CD8-positive, alpha-beta memory T cell (primary cell): ENCODE measurements at places on chromosomes 16 and 17.

- DNase-seq, result no peak
These were observed 54.1 kb downstream of the TNFRSF13B start for GRCh38 chr17:16917671-16918394.

DNA sequence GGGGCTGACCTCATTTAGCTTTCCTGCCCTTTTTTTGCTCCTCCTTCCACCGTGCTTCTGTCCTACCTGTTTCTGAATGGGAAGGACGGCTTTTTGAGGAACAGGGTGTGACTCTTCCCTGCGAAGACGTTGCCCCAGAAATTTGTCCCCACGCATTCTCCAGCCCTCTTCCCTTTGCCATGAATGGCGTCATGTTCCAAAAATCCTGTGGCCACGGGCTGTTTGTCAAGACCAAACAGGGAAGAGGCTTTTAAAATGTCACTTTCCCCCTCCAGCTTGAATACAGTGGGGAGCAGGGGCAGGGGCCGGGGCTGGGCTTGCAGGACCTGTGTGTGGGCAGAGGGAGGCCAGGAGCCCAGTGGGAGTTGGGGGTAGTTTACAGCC lies 13.9 kb downstream of the MPRIP start:
- DNase-seq, result no peak

- DNase-seq, result no peak
These were observed 48.4 kb downstream of the MPRIP start for GRCh38 chr17:17090642-17091103.

- DNase-seq, result no peak
These were observed 18.8 kb downstream of the TTYH2 start for GRCh38 chr17:74231928-74232907.

DNA sequence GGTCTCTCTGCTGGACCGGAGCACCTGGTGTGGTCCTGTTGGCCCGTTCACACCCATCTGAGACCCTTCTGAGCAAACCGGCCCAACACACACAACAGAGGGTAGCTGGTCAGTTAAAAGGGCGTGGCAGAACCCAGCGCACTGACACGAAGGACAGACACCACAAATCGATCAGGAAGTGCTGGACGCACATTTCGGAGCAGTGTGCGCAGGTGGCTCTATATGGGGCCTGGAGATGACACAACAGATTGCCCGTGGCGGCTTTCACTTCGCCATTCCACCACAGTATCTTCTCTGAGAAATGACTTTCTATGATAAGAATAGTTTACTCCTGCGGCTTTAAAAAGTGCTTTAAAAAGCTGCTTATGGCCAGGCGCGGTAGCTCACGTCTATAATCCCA lies 12.5 kb downstream of the CCDC57 start:
- no peak for DNase-seq

DNA sequence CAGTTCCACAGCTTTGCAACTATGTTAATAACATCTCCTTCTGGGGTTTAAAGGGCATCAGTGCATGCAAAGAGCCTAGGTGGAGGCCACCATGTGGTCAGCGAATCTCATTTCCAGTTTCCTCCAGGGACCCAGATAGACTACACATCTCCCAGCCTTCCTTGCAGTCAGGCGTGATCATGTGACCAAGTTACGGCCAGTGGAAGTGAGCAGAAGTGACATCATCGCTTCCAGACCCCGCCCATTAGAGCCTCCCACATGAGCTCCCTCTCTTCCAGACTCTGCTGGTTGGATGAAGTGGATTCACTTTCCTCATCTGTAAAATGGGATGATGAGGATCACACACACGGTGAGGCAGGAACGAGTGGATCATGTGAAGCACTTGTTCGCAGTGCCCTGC lies 27.4 kb upstream of the KDM8 start:
- DNase-seq, result no peak

DNA sequence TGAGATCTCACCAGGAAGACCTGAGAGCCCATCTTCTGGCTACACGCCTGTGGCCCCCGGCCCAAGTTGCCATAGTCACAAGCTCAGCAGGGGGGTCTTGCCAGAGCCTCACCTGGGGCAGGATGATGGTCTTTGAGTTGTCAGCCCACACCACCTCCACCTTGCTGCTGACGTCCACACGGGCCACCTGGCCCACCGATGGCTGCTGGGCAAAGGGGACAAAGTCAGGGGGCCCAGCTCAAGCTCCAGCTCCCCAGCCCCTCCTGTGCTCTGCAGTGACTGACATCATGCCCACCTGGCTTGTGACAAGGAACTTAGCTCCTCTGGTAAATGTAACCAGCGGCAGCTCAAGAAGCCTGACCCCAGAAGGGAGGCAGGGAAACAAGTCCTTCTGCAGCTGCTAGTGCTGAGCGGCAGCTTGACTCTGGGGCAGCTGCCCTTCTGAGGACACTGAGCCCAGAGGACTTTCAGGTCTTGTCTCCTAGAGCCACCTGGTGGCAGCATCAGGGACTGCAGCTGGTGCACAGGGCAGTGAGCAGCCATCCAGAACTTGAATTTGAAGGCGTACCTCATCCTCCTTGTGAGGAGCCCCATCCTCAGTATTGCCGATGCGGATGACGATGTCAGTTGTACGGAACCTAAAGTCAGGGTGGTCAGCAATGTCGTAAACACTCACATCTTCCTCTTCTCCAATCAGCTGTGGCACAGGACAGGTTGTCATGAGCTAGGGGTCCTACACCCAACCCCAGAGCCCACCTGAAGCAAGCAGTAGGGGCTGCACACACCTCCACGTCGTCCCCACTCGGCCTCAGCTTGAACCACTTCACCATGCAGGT lies 13.5 kb downstream of the SPHK1 start:
- peak; percentile 72 for DNase-seq

- no peak for DNase-seq
These were observed 68.6 kb downstream of the TNRC6C start for GRCh38 chr17:78027121-78027520.

GRCh38 chr17:48593840-48594537 lies 410 bp upstream of the HOXB5 start:
- DNase-seq, result peak; percentile 73

- DNase-seq, result peak; percentile 64
These were observed 724 bp downstream of the UBE2I start for GRCh38 chr16:1309888-1310831.

DNA sequence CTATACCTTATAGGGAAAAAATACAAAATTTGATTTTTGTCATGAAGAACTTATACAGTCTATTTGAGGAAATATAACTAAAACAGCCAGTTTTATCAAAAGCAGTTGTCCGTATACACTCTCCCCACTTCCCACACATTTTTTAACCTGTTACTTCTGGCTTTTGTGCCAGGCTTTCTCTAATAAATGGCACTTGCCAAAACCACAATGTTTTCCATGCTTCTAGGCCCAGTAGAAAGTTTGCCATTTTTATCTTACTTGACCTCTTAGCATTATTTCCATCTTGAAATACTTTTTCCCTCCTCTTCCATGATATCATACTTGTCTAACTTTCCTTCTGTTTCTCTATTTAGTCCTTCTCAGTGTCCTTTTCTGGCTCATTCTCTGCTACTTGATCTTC lies 38.8 kb downstream of the EFCAB5 start:
- DNase-seq, result no peak
